Femur (tissue), 1 donor: ENCODE measurements at places on chromosomes 3 and 15.

DNA sequence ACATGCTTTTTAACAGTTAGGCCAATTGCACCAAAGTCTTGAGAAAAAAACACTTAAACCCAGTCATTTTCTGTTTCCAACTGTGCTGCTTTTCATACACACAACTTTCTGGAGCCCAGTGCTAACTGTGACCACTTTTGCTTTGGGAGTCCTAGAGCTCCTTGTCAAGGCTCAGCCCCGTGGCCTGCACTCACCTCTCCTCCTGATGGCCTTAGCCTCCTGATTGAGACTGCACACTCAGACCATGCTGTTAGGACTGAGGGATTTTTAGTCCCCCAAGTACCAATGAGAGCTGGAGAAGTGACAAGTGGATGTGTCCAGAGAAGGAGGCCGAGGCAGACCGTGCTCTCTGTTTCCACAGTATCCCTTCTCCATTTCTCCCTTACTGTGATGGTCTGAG lies 15.2 kb upstream of the RARRES1 start:
- no peak for DNase-seq

GRCh38 chr3:96966181-96966929 lies 152.0 kb downstream of the EPHA6 start:
- DNase-seq: no peak

GRCh38 chr3:33991673-33992072 lies 193.2 kb downstream of the PDCD6IP start:
- no peak for DNase-seq

DNA sequence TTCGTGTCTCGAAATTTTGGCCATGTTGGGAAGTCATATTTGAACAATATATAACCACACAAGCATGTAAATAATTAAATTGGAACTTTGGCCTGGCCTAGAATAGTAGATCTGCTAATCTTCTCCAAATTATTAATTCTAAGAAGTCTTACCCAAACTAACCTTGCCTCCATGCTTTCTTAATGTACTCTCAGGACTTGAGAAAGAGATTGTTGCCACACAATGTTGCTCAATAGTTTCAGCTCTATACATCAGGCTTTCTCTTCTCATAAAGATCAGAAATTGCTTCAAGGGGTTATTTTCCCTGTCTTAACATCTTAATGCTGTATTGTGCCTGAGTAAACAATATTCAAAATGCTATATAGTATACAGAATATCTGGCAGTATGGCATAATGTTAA lies 202.7 kb upstream of the LRIG1 start:
- DNase-seq: no peak

GRCh38 chr3:12470111-12470510 lies 14.2 kb upstream of the TSEN2 start:
- DNase-seq: no peak

- no peak for DNase-seq
Observed at GRCh38 chr3:160841455-160841854, 85.4 kb downstream of the PPM1L start.

- DNase-seq: no peak
Observed at GRCh38 chr3:41184394-41184793, 14.9 kb upstream of the CTNNB1 start.

GRCh38 chr3:66993082-66993481 lies 5.0 kb upstream of the KBTBD8 start:
- no peak for DNase-seq

DNA sequence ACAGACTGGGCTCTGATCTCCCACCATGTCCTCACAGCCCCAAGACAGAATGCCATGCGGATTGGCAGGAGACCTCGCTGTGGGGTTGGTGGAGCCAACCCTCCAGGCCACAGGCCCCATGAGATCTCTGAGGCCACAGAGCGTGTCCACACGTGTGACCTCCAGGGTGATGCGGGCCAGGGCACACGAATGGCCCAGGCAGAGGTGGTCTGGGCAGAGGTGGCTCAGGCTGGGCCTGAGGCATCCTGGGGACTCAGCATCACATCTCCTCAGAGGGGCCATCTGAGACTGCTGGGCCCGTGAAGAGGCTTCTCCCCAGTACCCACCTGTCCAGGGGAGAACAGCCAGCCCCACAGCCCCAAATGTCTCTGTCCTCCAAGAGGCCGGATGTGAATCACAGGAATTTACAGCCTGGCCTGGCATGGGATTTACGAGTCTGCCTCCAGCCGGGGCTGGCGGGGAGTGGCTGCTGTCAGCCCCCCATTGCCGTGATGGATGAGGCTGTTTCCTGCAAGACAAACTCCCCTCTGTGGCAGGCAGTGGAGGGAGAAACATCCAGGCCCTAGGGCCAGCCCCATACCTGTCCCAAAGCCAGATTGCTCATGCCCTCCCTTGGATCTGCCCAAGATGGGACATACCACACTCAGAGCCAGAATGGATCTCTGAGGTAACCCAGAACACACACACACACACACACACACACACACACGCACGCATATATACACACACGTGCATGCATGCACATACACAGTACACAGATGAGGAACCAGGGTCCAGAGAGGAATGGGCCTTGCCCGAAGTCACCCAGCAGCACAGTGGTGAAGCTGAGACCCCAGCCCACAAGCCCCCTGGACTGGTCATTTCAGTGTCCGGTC lies 208.3 kb downstream of the TBC1D2B start:
- peak; percentile 36 for DNase-seq
